Ovary (tissue), 10 donors: ENCODE measurements at places on chromosomes 13 and 19. TPM values are rescaled to one million over a fixed set of nuclear protein-coding genes. Genes with fewer than 3 reads are reported as not detected.

GRCh38 chr13:60090574-60090973 is 73.2 kb downstream of the DIAPH3 start:
- no peaks in the 10 kb centered on the region for H3K4me1 ChIP-seq
- no peak overlapping the region for H3K4me3 ChIP-seq
- no peaks in the 10 kb centered on the region for H3K27me3 ChIP-seq
- H3K36me3 ChIP-seq = no peaks in the 10 kb centered on the region
- no peak overlapping the region for H3K27ac ChIP-seq

DNA sequence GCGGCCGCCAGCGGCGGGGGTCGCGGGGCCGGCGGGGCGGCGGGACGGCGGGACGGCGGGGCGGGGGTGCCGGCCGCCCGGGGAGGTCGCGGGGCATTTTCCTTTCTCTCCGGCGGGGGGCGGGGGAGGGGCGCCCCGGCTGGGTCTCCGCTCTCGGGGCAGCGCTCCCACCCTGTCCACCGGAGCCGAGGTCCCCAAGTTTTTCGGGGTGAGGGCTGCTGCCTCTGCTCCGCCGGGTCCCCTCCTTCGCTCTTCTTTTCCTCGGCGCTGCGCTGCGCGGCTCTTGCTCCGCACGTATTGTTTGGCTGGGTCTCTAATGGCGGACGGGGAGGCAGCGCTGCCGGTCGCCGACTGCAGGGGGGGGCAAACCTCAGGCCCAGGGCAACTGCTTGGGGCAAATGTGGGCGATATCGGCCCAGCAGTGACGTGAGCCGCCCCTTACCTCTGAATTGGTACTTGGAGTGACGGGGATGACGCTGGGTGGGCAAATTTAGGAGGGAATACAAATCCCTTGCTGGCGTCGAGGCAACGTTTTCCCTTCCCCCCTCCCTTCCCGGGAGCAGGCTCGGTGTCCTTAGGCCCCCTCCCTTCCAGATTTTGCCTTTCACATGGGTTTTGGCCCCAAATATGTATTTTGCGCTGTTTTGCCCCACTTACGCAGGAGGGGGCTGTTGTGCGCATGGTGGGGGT is 759 bp downstream of the ZMYM2 start:
- H3K27ac ChIP-seq = peak overlapping the region; percentile 99
- DNase-seq = peak; percentile 74
- peak overlapping the region; percentile 81 for H3K4me3 ChIP-seq
- H3K4me1 ChIP-seq = peaks cover 8% of the 10 kb centered on the region
- no peaks in the 10 kb centered on the region for H3K27me3 ChIP-seq
- no peaks in the 10 kb centered on the region for H3K36me3 ChIP-seq

- H3K27ac ChIP-seq = no peak overlapping the region
- no peaks in the 10 kb centered on the region for H3K27me3 ChIP-seq
- peak; percentile 20 for DNase-seq
- no peaks in the 10 kb centered on the region for H3K36me3 ChIP-seq
- H3K4me3 ChIP-seq = no peak overlapping the region
Measured at GRCh38 chr19:45488708-45489107, 8.1 kb downstream of the RTN2 start.

- no peaks in the 10 kb centered on the region for H3K27me3 ChIP-seq
- peaks cover 1% of the 10 kb centered on the region for H3K4me1 ChIP-seq
- peak within 1 kb of the TSS; percentile 78 for H3K27ac ChIP-seq
- DNase-seq = peak; percentile 86
- H3K36me3 ChIP-seq = no peaks in the 10 kb centered on the region
Measured at GRCh38 chr13:30307194-30307970, at the start of gene KATNAL1. KATNAL1 (minus strand) TSS chr13:30307551; CDS start chr13:30283777, 23,774 bp downstream.

GRCh38 chr13:40124633-40125015 is 469.2 kb downstream of the COG6 start:
- no peak overlapping the region for H3K27ac ChIP-seq
- H3K4me3 ChIP-seq = no peak overlapping the region
- H3K27me3 ChIP-seq = no peaks in the 10 kb centered on the region
- H3K4me1 ChIP-seq = peaks cover 2% of the 10 kb centered on the region
- no peak for DNase-seq

DNA sequence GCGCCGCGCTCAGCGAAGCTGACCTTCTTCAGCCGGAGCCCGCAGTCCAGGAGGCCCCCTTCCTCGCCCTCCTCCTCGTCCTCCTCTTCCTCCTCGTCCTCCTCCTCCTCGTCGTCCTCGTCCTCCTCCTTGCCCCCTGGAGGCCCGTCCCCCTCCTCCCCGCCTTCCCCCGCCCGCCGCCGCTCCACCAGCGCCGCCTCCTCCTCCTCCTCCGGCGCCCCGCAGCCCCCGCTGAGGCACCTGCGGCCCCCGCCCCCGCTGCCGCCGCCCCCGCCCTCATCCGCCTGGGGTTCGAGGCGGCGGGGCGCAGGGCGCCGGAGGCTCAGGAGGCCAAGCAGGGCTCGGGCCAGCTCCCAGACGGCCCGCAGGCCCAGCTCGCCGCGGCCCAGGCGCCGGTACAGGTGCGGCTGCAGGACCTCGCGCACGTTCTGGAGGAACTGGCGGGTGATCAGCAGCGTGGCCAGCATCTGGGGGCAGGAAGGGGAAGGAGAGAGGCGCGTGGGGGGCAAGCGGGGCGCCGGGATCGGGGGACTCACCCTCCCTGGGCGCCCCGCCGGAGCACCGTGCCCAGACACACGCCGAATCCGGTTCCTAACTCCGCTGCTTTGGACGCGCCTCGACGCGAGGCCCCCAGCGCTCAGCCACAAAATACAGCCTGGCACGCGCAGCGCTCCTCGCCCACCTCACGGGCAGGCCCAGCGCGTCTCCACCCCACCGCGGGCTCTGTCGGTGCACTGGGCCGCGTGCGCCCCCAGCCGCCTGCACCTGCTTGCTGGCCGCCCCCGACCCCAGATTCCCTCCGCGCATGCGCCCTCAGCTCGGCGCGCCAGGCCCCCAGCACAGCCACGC is 5.9 kb downstream of the ANO8 start:
- H3K27ac ChIP-seq = no peak overlapping the region
- DNase-seq = no peak
- peak overlapping the region; percentile 40 for H3K4me3 ChIP-seq
- H3K27me3 ChIP-seq = no peaks in the 10 kb centered on the region
- H3K36me3 ChIP-seq = no peaks in the 10 kb centered on the region

GRCh38 chr19:10899151-10899653 is 27.8 kb downstream of the CARM1 start:
- no peaks in the 10 kb centered on the region for H3K27me3 ChIP-seq
- no peak overlapping the region for H3K27ac ChIP-seq
- no peaks in the 10 kb centered on the region for H3K36me3 ChIP-seq
- peaks cover 9% of the 10 kb centered on the region for H3K4me1 ChIP-seq

DNA sequence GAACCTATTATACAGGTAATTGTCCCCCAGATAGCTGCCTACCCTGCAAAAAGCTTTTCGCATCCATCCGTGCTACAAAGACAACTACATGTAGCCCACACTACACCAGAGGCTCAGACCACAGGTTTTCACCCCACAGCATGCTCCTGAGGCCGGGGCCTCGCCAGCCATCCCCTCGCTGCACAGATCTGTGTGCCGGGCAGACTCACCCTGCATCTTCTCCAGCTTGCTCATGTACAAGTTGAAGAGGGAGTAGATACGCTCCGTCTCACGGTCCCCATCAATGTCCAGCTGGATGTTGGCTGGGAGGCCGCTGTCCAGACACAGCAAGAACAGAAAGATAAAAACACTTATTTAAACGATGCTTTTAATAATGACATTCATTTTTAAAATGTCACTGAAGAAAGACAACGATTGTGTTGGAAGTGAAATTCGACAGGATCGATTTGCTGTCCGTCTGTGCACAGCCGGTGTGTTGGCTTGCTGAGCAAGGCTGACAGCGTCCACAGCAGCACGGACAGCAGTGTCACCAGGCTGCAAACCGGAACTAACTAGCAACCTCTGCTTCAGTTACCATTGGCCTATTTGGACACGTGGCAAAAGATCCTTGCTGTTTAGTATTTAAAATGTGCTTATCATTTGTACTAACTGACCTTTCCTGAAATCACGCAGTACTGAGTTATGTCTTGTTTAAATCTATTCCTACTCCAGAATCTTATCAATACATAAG is 18.6 kb upstream of the C13orf46 start:
- no peaks in the 10 kb centered on the region for H3K36me3 ChIP-seq
- no peaks in the 10 kb centered on the region for H3K27me3 ChIP-seq
- no peaks in the 10 kb centered on the region for H3K4me1 ChIP-seq
- no peak overlapping the region for H3K27ac ChIP-seq
- H3K4me3 ChIP-seq = no peak overlapping the region
- DNase-seq = no peak

GRCh38 chr19:18742838-18743783 is 48.0 kb downstream of the COMP start:
- peak overlapping the region; percentile 50 for H3K27ac ChIP-seq
- peak; percentile 84 for DNase-seq
- no peaks in the 10 kb centered on the region for H3K27me3 ChIP-seq
- H3K36me3 ChIP-seq = no peaks in the 10 kb centered on the region

GRCh38 chr13:113849981-113850721 is 13.7 kb downstream of the GAS6 start:
- no peak overlapping the region for H3K4me3 ChIP-seq
- H3K36me3 ChIP-seq = no peaks in the 10 kb centered on the region
- H3K27ac ChIP-seq = no peak overlapping the region
- H3K4me1 ChIP-seq = peaks cover 20% of the 10 kb centered on the region
- no peak for DNase-seq
- H3K27me3 ChIP-seq = no peaks in the 10 kb centered on the region

- no peaks in the 10 kb centered on the region for H3K27me3 ChIP-seq
- H3K27ac ChIP-seq = no peak overlapping the region
- H3K4me1 ChIP-seq = peaks cover 8% of the 10 kb centered on the region
- DNase-seq = no peak
- H3K36me3 ChIP-seq = no peaks in the 10 kb centered on the region
Measured at GRCh38 chr13:76832258-76832988, 53.8 kb downstream of the KCTD12 start.

DNA sequence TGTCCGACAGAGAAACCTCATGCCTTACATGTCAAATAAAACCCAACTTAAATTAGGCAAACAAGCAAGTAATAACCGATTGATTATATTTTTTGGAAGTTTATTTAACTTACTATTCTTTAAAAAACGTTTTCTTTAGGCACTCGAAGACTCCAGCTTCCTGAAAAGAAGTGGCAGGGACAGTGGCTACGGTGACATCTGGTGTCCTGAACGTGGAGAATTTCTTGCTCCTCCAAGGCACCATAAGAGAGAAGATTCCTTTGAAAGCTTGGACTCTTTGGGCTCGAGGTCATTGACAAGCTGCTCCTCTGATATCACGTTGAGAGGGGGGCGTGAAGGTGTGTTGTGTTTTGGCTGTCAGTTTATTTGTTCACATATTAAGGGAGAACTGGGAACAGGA is 164.4 kb downstream of the LMO7 start:
- peaks cover 2% of the 10 kb centered on the region for H3K27me3 ChIP-seq
- DNase-seq = no peak
- no peaks in the 10 kb centered on the region for H3K4me1 ChIP-seq
- H3K36me3 ChIP-seq = no peaks in the 10 kb centered on the region
- no peak overlapping the region for H3K27ac ChIP-seq

- no peaks in the 10 kb centered on the region for H3K36me3 ChIP-seq
- H3K27me3 ChIP-seq = no peaks in the 10 kb centered on the region
- no peak overlapping the region for H3K27ac ChIP-seq
Measured at GRCh38 chr13:25847635-25848626, 203.9 kb downstream of the SHISA2 start.

GRCh38 chr13:51923983-51924539 is 62.3 kb downstream of the CCDC70 start:
- H3K27me3 ChIP-seq = no peaks in the 10 kb centered on the region
- no peak overlapping the region for H3K4me3 ChIP-seq
- no peaks in the 10 kb centered on the region for H3K36me3 ChIP-seq

The ANKLE1 gene
- 0.23 TPM for total RNA-seq

The ZNF285 gene
- 6.8 TPM for total RNA-seq

The ZSCAN1 gene
- total RNA-seq = not detected
